CD4-positive, alpha-beta T cell treated with Interleukin-2 at 100 ng/mL for 4 hours (primary cell): ENCODE measurements at places on chromosomes 5 and 9.

GRCh38 chr5:158967541-158967940 lies 132.2 kb downstream of the EBF1 start:
- DNase-seq = no peak

- DNase-seq = no peak
These were observed 22.4 kb downstream of the ECM2 start for GRCh38 chr9:92513349-92513748.

DNA sequence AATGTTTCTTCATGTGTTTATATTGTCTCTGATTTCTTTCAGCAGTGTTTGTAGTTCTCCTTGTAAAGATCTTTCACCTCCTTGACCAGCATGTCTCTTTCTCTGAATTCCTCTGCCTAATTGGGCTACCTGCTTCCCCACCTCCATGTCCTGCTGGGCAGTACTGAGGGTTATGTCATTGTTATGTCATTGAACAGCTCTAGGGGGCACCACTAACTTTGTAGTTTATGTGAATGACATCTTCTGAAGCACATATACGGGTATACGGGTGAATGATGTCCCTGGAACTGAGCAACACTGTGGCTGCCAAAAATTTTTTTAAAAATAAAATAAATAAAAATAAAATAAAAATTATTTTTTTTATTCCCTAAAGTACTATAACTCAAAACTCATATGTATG lies 16.9 kb upstream of the SNCAIP start:
- DNase-seq = no peak

DNA sequence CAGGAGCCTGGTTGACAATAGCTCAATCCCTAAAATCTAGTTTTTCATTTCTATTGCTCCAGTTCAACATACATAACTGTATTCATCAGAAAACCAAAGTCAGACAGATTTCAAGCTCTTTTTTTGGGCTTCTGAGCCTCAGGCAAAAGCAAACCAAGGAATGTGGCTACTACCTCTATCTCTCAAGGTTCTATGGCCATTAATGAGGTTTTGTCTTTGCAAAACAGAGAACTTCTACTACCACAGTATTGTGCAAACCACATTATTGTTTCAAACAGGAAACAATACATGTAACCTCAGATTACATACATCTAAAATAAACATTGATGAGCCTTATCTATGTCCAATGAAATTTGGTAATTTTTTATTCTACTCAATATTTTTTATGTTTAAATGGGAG lies 35.5 kb upstream of the FTMT start:
- no peak for DNase-seq

- DNase-seq = no peak
These were observed 98.6 kb downstream of the GNAQ start for GRCh38 chr9:77933019-77933418.

DNA sequence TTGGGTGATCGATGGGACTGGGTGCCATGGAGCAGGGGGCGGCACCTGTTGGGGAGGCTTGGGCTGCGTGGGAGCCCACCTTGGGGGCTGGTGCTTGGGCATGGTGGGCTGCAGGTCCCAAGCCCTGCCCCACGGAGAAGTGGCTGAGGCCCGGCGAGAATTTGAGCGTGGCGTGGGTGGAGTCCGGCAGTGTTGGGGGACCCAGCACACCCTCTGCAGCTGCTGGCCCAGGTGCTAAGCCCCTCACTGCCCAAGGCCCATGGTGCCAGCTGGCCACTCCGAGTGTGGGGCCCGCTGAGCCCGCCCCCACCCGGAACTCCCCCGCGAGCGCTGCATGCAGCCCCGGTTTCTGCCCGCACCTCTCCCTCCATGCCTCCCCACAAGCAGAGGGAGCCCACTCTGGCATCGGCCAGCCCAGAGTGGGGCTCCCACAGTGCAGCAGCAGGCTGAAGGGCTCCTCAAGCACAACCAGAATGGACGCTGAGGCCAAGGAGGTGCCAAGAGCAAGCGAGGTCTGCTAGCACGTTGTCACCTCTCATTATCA lies 1178.6 kb upstream of the CDH10 start:
- no peak for DNase-seq

DNA sequence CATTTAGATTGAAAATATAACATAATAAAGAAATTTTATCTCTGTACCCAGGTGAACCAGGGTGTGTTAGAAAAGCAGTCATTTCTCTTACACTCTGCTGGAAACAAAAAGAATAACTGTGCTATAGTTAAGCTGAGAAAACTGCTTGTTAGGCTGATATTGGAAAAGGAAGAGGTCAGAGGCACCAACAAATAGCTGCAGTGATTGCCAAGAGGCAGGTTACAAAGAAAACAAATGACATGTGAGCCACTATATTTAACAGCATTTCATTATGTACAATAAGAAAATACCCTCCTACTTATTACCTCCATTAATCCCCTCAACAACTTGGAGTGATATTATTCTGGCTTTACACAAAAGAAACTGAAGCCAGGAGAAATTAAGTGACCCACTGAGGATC lies 607.9 kb upstream of the TLE4 start:
- no peak for DNase-seq

DNA sequence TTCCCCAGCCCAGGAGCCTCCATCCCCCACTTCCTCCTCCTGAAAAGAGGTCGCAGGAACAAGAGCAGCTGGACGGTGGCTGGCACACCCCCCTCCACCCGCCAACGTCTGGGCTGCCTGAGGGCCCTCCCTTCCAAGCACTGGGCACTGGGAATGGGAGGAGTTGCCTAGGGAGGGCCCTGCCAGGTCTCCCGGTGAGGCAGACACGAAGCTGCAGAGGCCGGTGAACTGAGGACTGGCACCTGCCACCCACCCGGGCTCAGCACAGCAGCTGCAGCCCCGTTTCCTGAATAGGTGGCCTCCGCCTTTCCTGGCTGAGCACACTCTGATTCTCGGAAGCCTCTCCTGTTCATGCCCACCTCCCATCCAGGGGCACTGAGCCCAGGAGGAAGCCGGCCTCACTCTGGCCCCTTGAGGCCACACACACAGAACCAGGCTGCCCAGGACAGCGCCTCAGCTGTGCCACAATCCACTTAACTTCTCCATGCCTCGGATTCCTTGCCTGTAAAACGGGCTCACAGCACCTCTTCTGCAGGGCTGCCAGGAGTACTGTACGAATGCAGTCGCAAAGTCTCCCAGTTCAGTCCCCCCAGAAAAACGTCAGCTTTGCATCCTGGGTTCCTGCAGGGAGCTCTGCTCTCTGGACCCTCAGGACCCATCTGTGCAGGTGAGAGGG lies 1.3 kb downstream of the NPDC1 start:
- DNase-seq = no peak

GRCh38 chr9:84748112-84748511 lies 78.6 kb downstream of the NTRK2 start:
- DNase-seq = no peak

- no peak for DNase-seq
These were observed 318.5 kb downstream of the TRPM3 start for GRCh38 chr9:70802758-70803436.

GRCh38 chr5:77518304-77518703 lies 26.2 kb upstream of the WDR41 start:
- no peak for DNase-seq

GRCh38 chr5:130836729-130837649 lies 328.1 kb downstream of the HINT1 start:
- DNase-seq = peak; percentile 3

DNA sequence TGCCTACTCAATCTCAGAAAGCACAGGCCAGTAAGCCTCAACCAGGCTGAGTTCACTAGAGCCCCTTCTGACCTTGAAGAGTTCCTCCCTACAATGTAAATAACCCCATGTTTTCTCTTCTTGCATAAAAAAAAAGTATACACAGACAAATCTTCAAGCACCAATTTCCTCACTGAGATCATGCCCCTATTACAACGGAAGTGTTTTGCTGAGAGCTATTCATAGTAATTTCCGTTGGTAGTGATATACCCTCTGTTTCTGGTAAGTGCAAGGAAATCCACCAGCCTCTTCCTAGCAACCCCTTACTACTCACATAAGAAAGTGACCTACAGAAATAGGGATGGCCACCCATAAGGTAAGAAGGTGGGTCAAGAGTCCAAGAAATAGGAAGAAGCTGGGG lies 76.4 kb upstream of the TARS1 start:
- DNase-seq = no peak

DNA sequence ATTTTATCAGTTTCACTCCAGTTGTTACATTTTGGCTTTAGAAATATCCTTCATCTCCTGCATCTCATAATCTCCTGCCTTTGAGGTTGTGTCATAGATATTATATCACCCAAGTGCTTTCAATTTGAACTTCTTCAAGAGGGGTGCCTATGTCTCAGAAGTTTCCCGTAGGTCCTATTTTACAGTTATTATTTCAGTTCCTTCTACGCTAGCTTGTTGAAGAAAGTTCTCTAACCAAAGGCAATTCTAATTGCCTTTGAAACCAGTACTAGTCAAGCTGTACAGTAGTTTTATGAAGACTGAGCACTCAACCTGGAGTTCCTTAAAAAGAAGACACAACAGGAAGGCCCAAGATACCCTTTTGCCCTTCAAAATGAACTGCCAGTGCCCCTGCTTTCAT lies 116.4 kb downstream of the ZCCHC7 start:
- no peak for DNase-seq
